ENCODE measurements at places on chromosomes 16 and 17.

GRCh38 chr16:80071964-80072456 is 468.8 kb upstream of the DYNLRB2 start:
- DNase-seq: no peak

- no peak for DNase-seq
These were observed 21.7 kb downstream of the IL4R start for GRCh38 chr16:27335349-27336053.

DNA sequence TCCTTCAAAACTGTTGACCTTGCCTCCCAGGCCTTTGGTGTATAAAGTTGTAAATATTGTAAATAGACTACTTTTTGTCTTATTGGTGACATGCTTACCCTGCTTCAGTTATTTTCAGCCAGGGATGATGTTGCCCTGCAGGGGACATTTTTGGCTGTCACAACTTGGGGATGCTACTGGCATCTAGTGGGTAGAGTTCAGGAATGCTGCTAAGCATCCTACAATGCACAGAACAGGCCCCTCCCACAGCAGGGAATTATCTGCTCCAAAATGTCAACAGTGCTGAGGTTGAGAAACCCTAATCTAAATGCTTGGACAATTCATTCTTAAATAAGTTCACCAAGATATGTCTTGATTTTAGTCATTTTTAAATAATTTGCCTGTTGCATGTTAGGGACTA is 459.8 kb downstream of the PMP22 start:
- peak; percentile 19 for DNase-seq

DNA sequence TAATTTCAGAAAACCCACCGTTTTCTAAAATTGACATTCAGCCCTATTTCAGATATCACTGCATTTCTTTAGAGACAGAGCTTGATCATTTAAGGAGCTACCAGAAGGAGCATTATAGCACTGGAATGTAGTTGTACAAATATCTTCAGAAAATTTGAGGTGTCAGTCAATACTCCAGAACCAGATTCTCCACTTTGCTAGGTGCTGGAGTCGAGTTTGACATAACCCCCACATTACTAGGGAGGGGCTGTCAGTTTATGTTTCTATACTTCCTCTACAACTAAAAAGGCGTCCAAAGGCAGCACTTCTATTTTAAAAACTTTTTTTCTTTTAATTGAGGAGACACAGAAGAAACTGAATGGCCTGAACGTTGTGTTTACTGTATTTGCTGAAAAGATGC is 892 bp upstream of the KIAA0513 start:
- no peak for DNase-seq

DNA sequence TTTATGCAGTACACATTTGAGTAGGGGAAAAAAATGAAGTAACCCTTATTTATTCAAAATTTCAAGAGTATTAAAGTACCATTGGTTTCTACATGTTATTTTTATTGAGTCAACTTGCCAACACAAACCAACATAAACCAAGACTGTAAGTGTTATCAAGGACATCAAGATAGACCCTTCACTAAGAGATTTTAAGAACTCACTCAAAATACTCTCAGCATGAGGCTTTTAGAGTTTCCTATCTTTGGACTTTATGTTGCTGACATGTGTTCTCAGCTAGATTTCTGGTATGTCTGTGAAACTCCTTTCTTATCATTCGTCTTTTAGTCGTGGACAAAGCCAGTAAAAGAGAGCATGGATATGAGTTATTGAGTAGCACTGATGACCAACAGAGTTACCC is 212.6 kb upstream of the TBX2 start:
- DNase-seq: no peak

GRCh38 chr16:27344721-27345120 is 30.9 kb downstream of the IL4R start:
- no peak for DNase-seq

- no peak for DNase-seq
These were observed 49.3 kb upstream of the JPH3 start for GRCh38 chr16:87552772-87553573.

- no peak for DNase-seq
These were observed 243.0 kb upstream of the MYOCD start for GRCh38 chr17:12422651-12423050.

GRCh38 chr16:62977876-62978275 is 941.6 kb upstream of the CDH8 start:
- DNase-seq: no peak

DNA sequence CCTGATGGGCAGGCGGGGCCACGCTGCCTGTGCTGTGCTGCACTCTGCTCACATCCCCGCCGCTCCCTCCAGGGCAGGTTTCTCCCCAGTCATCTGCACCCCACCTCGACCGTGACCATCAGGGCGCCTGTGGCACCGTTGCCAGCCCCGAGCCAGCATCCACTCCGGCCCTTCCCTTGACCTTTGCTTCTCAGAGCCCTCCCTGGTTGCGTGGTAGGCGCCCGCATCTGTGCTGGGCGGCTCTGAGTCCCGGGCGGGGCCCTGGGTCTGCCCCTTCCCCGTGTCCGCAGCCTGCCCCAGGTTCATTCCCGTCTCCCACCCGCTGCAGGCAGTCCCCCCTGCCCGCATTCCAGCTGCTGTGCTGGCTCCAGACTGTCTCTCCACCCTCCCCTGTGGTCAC is 33.2 kb downstream of the ZNF750 start:
- no peak for DNase-seq

- no peak for DNase-seq
These were observed 177.3 kb upstream of the RBL2 start for GRCh38 chr16:53257001-53257400.

DNA sequence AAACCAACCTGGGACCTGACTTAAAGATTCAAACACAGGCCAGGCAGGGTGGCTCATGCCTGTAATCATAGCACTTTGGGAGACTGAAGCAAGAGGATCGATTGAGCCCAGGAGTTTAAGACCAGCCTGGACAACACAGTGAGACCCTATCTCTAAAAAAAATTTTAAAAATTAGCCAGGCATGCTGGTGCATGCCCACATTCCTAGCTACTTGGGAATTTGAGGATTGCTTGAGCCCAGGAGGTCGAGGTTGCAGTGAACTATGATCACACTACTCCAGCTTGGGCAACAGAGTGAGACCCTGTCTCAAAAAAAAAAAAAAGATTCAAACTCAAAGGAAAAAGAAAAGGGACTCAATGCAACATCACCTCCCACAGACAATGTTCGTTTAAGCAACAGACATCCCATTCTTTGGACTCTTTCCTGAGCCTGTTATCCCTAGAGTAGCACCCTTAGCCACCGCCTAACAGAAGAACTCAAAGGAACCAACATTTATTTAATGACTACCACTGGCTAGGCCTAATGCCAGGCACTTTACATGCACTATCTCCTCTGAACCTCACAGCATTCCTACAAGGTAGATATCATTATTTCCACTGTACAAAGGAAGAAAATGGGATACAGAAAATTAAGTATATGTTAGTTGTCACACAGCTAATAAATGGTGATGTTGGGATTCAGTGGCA is 12.7 kb downstream of the MYO18A start:
- no peak for DNase-seq

- peak; percentile 24 for DNase-seq
These were observed 14.7 kb upstream of the SLX4 start for GRCh38 chr16:3625911-3626732.

DNA sequence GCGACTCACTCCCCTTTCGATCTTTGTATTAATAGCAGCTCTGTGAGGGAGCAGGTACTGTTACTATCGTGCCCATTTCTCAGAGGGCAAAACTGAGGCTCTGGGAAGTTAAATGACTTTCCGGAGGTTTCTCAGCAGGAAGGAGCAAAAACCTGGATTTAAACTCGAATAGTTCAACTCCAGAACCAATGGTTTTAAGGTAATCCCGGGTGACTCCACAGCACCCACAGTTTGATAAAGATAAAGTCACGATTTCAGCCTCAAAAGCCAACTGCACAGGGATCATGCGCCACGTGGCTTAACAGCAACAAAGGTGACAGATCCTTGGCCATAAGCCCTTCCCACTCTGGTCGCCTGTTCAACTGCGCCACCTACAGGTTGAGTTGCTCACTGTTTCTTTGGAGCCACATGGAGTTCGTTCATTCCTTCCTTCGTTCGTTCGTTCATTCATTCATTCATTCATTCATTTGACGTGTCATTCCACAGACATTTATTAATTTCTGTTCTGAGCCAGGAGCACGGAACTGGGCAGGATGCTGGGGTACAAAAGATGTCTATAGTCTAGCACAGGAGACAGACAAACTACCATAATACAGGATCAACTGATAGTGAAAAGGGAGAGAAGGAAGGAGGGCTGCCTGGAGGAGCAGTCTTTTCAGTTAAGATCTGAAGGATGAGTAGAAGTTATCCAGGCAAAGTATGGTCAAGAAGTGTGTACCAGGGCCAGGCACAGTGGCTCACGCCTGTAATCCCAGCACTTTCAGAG is 134.8 kb downstream of the HS3ST2 start:
- peak; percentile 81 for DNase-seq

- DNase-seq: no peak
These were observed 2.8 kb downstream of the RAD51D start for GRCh38 chr17:35116845-35117244.

DNA sequence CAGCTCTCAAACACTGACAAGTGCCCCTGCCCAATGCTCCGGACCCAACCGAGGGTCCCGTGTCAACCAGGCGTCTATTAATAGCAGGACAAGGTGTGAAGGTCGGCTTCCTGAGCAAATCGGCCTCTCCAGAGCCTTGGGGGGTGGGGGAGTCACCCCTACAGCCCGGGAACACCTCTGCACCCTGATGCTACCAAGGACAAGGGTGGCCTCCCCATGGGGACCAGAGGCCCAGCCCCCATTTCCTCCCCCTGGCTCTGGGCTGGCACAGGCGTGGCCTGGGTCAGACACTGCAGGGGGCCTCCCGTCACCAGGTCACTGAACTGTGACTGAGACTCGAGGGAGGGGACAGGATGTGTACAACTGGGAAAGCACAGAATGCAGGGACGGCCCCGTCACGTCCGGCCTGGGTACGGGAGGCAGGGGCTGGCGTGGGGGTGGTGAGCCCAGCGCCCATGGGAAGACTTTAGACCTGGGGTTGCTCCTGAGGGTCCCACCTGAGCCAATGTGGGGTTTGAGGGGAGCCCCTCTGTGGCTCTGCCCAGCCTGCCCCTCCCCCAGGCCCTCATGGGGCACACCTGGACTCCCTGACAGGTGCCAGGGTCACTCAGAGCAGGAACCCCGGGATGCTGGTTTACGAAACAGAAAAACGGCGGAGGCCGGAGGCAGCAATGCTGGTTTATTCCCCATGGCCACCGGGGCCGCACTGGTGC is 579 bp upstream of the CYBA start:
- DNase-seq: peak; percentile 89

- DNase-seq: peak; percentile 27
These were observed 154.2 kb downstream of the MRM1 start for GRCh38 chr17:36755586-36755985.

- no peak for DNase-seq
These were observed 39.6 kb upstream of the TMEM97 start for GRCh38 chr17:28279411-28279810.

- peak; percentile 39 for DNase-seq
These were observed 230.4 kb downstream of the PARN start for GRCh38 chr16:14399378-14400284.

DNA sequence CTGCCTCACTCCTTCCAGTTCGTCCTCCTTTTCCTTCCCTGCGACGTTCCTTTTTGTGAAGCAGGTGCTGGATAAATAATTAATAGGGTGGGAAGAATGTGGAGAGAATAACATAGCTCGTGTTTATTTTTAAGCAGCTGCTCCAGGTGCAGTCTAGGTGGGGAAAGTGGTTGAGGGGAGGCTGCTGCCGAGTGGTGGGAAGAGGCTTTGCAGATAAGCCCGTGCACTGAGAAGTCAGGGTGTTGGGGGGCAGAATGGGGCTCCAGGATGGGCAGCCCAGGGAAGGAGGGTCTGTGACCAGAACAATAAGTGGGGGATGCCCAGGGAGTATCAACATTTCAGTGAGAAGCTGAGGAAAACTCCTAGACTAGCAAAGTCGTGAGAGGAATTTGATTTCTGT is 300.5 kb downstream of the CPPED1 start:
- DNase-seq: no peak

DNA sequence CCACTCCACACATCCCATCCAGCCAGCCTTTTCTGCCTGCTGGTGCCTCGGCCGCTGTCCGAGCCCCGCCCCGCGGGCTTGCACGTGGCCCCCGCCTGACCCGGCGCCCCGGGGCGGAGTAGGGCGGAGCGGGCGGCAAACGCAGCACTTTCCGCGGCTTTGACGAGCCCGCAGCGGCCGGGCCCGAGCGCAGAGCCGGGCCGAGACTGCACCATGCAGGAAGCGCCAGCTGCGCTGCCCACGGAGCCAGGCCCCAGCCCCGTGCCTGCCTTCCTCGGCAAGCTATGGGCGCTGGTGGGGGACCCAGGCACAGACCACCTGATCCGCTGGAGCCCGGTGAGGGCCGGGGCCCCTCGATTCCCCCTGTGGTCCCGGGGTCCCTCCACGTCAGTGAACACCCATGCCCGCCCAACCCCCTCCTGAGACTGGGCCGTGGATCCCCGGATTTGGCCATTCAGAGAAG is at the start of gene HSF4:
Gene HSF4 (plus strand): TSS at position 147 of the 463 bp plus-strand sequence. CDS start 67 bp downstream, at position 214.
- peak; percentile 91 for DNase-seq

- peak; percentile 89 for DNase-seq
These were observed 22.9 kb upstream of the CORO6 start for GRCh38 chr17:29645515-29646051.

DNA sequence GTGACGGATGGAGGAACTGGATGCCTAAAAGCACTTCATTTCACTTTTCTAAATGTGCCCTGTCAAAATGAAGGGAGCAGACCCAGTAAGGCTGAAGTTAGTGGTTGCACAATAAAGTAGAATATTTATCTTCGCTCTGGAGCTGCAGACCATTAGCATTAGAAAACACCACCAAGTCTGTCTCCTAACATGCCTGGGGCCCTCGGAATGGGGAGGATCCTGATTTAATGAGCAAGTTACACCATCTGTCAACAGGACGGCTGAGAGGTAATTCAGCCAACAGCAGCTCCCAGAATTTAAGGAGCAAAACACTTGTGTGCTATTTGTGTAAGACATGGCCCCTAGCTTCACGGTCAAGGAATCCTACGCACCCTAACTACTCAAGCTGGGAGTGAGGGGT is 22.3 kb downstream of the CA10 start:
- DNase-seq: no peak

DNA sequence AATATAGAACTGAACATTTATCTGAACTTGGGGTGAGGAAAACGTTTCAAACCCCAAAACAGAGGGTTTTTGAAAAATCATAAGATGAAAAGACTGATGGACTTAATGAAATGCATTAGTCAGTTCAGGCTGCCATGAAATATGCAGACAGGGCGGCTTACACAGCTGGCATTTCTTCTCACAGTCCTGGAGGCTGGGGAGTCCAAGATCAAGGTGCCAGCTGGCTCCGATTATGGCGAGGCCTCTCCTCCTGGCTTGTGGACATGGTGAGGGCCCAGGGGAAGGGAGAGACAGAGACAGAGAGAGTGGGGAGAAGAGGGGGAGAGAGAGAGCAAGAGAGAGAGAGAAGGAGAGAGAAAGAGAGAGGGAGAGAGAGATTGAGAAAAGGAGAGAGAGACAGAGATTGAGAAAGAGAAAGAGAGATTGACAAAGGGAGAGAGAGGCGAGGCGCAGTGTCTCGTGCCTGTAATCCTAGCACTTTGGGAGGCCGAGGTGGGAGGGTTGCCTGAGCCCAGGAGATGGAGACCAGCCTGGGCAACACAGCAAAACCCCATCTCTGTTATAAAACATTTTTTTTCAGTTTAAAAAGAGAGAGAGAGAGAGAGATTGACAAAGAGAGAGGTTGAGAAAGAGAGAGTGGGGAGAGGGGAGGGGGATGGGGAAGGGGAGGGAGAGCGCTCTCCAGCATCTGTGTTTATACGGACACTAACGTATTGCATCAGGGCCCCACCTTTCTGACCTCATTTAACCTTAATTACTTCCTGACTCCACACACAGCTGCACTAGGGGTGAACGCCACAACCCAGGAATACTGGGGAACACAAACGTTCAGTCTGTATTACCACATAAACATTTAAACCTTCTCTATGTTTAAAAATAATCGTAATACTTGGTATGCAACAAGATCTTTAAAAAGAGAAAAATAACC is 24.6 kb upstream of the RPH3AL start:
- DNase-seq: no peak
